Dorsolateral prefrontal cortex (tissue), 122 donors: ENCODE measurements at places on chromosomes 3 and 15.

- DNase-seq, result peak; percentile 20
Measured at GRCh38 chr3:10338591-10339353, 17.9 kb upstream of the SEC13 start.

- no peak for DNase-seq
Measured at GRCh38 chr3:123329636-123330340, 119.1 kb downstream of the ADCY5 start.

- DNase-seq, result no peak
Measured at GRCh38 chr3:126179825-126180476, 435 bp downstream of the ALDH1L1 start.

GRCh38 chr3:166860217-166860616, 519.9 kb downstream of the ZBBX start:
- no peak for DNase-seq

DNA sequence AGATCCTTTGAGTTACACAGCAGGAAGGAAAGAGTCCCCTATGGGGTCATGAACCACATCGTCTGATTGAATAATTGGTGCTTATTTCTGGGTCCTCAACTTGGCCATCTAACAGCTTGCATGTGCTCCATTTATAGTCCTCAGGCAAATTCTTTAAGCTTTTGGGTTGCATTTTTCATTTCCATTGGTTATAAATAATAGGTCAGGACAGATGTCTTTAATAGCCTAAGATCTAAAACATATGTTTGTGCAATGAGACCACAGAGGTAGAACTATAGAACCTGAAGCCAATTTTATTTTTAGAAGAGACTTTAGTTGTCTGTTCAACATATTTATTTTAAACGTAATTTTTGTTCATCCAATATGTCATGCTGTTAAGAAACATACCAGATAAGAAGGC, 43.2 kb downstream of the CD200R1L start:
- no peak for DNase-seq

- no peak for DNase-seq
Measured at GRCh38 chr3:10193692-10194327, 29.1 kb downstream of the IRAK2 start.

- DNase-seq, result no peak
Measured at GRCh38 chr15:37652646-37653417, 281.6 kb upstream of the TMCO5A start.

GRCh38 chr15:55247766-55248427, 41.7 kb downstream of the RAB27A start:
- no peak for DNase-seq

DNA sequence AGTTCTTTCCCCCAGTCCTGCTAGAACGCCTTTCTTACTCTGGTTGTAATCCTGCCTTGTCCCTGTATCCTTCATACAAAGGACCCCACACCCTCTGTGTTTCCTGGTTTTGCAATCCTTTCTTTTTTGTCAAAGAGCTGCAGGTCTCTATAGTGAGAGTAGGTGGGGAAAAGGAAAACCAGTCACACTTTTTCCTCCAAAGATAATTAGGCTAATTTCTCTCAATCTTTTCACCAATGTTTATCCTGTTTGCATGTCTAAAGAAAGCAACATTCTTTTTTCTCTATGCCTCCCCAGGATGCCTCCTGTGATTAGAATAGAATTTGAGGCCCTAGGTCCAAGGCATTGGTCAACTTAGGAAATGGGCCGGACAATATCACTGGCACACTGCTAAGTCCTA, 25.4 kb downstream of the SEMA6D start:
- DNase-seq, result no peak

GRCh38 chr15:60871731-60872130, 357.4 kb downstream of the RORA start:
- DNase-seq, result no peak

- no peak for DNase-seq
Measured at GRCh38 chr15:62249501-62249900, 84.4 kb upstream of the C2CD4B start.

DNA sequence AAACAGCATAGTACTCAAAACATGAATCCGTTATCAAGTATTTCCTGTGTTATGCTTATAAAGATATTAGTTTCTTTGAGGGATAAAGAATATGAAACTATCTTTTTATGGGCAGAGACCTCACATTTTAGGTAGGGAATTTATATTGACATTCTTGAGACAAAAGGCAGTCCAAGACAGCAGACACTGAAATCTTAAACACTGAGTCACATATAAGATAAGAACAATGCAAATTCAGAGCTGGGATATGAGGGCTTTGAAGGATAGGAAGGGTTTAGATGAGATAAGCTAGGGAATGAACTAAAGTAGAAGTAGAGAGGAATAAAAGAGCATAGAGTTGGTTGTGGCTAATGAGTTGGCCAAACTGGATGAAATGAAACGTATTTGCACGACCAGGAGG, 58.4 kb downstream of the ASTE1 start:
- DNase-seq, result no peak
